CD4-positive, alpha-beta T cell treated with Interleukin-17A for 4 hours (primary cell): ENCODE measurements at places on chromosomes 4 and X.

DNA sequence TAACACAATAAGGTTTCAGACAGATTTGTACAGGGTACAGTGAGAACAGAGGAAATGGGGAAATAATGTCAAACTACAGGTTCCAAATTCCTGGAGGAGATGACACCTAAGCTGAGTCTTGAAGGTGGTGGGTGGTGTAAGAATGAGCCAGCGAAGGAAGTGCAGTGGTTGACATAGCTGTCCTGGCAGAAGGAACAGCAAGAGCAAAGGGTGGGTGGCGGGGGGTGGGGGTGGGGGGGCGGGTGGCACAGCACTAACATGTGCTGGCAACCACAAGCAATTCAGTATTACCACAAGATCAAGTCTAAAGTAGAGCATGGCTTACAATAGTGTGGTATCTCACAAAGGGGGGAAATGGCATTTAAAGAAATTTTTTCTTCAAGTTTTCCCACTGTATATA lies 13.1 kb upstream of the G3BP2 start:
- peak; percentile 58 for DNase-seq

DNA sequence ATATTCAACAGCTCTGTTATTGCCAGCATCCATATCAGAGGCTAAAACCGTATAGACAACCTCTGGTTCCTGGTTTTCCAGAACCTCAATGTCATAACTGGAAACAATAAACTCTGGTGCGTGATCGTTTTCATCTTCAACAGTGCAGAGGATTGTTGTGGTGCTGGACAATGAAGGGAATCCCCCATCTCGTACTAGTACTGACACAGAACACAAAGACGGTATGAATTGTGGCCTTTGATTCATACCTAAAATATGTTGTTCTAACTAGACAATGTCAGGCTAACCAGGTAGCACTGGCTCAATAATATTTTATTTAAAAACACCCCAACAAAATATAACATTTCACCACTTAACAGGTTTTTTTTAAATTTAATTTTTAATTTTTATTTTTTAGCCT lies 186.9 kb downstream of the DCHS2 start:
- no peak for DNase-seq

- DNase-seq = no peak
Measured at GRCh38 chrX:136863826-136864225, 16.7 kb downstream of the RBMX start.

DNA sequence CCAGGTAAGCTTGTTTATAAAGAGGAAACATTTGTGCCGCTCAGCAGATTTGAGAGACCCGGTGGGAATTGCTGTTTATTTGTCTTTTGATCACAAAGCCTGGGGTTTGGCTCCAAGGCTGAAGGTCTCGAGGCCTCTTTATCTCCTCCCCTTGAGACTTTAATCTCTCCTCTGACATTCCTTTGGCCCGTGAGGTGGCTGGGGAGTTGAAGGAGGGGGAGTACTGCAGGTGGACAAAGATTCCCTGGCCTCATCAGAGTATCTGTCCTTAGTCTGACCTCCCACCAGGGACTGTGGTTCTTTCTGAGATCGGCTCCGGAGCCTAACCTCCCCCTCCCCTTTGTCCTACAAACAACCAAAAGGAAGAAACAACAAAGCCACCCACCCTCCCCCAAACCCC lies 216.5 kb downstream of the MID1IP1 start:
- DNase-seq = no peak

DNA sequence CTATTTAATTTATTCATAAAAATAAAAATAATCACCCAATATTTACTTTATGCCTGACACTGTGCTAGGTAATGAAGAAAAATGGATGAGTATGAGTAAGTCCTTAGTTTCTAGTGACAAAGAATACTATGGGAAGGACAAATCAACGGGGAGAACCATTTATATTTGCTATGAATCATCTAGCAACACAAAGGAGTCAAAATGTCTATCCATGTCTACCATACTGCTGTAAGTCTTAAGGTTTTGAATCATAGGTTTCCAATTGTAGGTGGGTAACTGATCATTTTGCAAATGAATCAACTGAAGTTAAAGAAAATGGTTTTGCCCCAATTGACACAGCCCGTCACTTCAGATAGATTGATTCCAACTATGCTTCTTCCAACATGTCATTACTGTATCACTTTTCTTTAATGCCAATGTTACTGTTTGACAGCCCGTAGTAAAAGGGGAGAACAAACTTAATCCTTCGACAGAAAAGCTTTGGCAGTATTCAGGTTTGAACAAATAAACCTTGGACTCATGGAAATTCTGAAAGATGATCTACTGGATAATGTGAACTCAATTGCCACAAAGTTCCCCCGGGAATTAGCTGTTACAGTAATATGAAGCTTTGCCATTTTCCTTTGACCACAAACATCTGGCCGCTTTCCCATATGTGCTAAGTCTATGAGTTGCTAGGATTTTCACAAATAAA lies 3.2 kb downstream of the TDO2 start:
- no peak for DNase-seq

GRCh38 chr4:74230902-74231499 lies 73.1 kb downstream of the MTHFD2L start:
- no peak for DNase-seq

DNA sequence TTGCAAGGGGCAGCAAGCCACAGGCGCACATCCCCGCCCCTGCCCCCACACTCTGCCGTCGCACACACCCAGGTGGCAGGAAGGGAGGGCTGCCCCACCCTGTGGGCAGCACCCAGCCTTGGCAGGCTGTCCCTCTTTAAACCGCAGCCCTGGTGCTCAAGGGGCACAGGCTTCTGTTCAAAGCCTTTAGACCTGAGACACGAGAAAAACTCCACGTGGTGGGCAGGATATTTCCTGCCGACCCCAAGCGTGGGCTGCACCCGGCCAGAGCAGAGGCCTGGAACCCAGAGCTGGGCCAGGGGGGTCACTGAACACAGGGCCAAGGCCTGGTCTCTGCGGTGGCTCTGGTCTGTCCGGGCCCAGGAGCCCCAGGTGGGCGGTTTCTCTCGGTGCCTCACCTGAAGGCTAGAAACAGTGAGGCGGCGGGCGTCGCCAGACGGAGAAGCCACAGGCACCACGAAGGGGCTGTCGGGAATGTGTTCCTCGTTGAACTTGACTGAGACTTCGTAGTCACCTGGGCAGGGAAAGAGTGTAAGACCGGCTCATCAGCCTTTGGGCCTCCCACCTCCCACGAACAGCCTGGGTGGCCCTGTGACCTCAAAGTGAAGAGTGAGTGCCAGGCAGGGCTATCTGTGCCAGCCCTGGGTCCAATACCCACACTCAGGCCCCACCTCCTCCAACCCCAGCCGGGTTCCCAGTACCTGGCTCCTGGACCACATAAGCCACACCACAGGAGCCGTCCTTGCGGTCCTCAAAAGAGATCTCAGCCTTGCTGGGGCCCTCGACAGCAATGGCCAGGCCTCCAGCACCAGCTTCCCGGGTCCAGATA lies 23.0 kb downstream of the FLNA start:
- peak; percentile 59 for DNase-seq

DNA sequence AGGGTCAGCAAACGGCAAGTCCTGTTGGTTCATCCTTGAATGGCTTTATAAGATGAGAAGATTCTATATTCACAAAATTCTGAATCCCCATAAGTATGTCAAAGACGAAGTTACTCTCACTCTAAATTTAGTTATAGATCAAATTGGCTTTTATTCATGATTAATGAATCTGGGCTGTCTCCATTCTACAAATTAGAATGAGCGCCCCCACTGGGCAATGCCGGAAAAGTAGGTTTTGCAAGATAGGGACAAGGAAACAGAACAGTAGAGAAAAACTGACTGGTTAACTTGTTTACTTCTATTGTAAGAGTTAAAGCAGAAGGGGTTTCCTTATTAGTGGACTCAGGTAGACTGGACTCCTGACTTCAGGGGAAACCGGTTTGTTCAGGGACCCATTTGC lies 100.3 kb downstream of the F11 start:
- no peak for DNase-seq

- DNase-seq = peak; percentile 72
Measured at GRCh38 chr4:153497091-153497531, 31.0 kb downstream of the TMEM131L start.

DNA sequence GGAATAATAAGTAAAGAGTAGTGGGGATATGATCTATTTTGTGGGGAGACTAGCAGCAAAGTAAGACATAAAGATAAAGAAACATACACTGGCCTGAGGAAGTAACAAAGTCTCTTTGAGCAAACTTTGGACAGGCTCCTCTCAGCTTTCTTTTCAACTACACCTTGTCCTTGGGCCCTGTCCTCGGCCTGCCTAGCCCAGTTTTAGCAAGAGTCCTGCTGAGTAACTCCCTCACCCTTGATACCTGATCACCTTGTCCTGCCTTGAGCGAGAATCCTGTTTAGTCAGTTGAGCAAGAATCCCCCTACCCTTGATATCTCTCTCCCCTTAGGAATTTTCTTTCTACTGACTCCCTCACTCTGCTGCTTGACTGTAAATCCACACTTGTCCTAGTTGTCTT lies 11.5 kb downstream of the HNRNPH2 start:
- no peak for DNase-seq

DNA sequence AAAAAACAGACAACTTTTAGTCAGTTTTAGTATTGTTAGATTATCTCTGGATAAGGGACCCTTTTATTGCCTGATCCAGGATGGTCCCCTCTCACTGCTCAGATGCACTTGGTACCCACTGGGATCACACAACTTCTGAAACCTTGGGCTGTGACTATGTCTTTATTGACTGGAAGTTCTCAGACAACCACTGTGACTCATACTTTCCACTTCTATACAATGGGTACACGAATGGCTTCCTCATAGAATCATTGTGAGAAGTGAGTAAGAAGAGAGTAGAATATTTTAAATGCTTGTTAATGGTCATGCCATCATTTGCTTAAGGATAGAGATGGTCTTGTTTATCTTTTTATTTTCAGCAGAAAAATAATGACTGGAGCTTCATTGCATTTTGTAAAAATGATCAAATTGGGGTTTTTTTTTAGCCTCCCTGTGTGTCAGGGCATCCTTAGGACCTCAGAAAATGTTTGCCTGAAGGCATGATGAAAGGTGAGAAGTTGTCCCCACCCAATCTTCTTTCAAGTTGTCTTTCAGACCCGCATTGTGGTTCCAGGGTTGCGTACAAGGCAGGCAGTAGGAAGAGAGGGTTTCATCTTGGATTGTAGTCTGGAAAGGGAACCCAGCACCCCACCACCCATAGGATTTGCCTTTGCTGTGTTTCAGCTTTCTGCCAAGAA lies 115.1 kb downstream of the CPEB2 start:
- no peak for DNase-seq

DNA sequence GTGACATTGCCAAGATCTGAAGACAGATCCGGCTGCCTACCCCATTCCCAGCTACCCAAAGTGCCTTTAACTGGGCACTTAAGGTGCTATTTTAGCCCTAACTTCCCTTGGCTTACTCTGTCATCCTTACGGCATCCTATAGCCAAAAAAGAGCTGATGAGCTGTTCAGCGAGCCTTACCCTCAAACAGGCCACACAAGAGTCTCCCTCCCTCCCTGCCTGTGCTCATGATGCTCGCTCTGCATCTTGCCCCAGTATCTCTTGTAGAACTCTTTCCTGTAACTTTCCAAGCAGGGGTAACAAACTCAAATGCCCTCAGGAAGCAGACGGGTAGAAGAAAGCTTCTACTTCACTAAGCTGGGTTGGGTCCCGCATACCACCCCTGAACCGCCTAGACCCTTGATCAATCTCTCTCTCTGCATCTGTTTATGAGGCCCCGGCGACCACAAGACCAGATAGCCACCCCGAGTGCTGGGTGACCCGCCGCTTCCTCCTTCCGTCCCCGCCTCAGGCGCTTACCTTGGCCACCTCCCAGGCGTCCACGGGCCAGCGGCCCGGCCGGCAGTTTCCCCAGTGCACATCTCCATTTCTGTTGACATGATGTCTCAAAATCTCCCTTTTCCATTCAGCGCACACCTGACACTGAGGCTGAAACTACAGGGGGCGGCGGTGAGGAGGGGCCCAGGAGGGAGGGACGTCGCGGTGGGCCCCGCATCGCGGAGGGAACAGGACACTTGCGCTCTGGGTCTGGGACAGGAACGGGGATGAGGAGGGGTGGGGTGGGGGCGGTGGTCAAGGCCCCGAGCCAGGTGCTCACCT lies 663 bp downstream of the CXorf38 start:
- peak; percentile 44 for DNase-seq

DNA sequence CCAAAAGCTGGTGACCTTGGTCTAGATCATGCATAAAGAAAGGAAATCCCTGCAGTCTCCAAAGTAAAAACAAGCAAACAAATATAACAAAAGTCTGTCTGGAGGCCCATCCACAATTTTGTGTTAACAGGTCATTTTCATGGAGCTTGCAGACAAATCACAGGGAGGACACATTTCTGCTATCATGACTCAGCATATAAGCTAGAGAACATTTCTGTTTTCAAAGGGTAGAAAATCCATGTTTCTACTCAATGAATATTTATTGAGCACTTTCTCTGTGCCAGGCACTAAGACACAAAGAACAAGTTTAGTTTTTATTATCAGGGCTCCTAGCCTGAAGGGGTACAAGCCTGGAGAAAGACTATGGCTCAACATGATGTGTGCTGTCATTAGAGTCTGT lies 71.1 kb downstream of the PARM1 start:
- no peak for DNase-seq

GRCh38 chr4:123506011-123506695 lies 109.6 kb downstream of the SPRY1 start:
- no peak for DNase-seq

- no peak for DNase-seq
Measured at GRCh38 chrX:74509989-74510388, 88.7 kb downstream of the SLC16A2 start.

- no peak for DNase-seq
Measured at GRCh38 chr4:16767861-16768260, 130.6 kb downstream of the LDB2 start.
